ENCODE measurements at places on chromosomes 1 and 21.
A peak's percentile ranks its signal among the peaks of the same experiment; 100 is the strongest.

DNA sequence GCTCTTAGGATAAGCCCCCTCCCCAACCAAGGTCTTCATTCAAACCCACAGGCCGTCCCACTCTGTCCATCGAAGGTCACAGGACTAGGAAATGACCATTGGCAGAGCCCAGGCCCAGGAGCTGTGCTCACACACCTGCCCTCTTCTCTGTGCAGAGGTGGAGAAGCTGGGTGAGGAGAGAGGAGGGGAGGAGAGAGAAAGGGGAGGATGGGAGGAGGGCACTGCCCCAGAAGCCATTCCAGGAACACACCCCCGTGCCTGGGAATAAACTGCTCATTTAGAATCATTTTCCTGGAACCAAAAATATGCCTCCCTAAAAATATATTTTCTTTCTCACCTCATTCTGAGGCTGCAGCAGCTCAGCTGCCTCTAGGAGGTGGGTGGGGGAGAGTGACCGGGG, 6.4 kb upstream of the SDC3 start:
- no peak for DNase-seq

GRCh38 chr1:33300673-33301072, 20.2 kb downstream of the A3GALT2 start:
- DNase-seq: peak; percentile 80

GRCh38 chr1:21069549-21069948, 107.1 kb downstream of the EIF4G3 start:
- DNase-seq: peak; percentile 66

- no peak for DNase-seq
Measured at GRCh38 chr1:171334024-171334640, 20.1 kb downstream of the FMO4 start.

DNA sequence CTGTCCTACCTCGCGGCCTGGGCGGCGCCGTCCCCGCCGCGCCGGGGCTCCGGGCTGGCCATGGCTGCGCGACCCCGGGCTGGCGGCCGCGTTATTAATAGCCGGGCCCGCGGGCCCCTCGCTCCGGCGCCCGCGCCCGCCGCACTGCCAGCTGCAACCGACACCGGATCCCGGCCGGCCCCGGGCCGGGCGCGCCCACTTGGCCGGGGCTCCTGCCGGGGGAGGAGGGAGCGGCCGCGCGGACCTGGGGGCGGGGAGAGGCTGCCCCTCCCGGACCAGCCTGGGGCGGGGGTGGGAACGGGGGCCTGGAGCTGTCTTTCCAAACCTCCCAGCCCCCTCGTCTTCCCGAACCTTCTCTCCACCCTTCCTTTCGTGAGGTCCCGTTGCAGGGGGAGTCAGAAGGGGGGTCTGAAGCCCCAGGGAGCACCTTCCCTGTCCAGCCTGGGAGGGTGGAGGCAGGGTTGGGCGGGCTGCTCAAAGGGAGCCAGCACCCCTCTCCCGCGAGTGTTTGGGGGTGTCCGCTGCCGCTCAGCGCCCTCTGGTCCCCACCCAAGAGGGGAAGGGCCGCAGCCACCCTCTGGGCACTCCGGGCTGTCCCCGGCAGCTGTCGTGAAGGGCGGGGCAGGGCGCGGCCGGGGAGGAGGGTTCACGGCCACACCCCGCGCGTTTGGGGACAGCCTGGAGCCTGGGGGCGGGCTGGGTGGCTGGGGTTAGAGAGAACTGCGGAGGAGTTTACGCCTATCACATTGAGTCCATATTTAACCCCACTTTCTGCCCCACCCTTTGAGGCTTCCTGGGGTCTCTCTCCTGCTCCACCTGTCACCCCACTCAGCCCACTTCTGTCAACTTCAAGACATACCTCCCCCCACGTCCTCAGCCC, at the start of gene SYNC:
Gene SYNC (minus strand): TSS at position 172 of the 880 bp plus-strand sequence. CDS start 110 bp downstream, at position 62.
- peak; percentile 85 for DNase-seq

GRCh38 chr1:162165528-162165927, 96.0 kb downstream of the NOS1AP start:
- DNase-seq: no peak

DNA sequence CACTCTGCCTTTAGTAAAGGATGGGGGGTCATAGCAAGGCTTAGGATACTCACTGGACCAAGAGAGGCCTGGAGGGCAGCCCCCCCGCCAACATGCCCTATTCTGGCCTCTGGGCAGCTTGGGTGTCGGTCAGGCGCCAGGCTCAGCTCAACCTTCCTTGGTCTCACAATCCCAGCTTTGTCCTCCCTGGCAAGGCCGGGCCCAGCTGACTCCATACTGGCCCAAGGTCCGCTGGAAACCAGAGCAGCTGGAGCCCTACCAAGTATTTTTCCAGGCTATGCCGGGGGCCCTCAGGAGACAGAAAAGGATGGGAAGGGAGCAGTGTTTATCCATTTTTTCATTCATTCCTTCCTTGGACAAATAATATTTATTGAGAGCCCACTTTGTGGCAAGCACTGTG, 6.2 kb downstream of the FBXO2 start:
- DNase-seq: no peak

DNA sequence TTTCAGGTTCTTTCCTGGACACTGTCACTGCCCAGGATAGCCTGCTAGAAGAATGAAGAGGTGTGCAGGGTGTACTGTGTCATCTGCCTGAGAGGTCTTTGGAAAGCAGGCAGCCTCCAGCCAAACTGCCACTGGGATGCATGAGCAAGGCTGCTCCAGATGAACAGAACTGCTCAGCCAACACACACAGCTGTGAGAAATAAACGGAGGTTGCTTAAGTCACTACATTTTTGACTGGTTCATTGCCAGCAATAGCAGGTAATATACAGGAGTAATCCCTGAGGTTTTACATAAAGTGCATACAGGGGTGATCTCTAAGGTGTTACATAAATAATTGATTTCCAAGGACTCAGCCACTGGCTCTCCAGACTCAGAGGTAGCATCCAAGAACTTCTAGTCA, 516.9 kb downstream of the BRINP3 start:
- DNase-seq: no peak

- peak; percentile 23 for DNase-seq
Measured at GRCh38 chr1:215583185-215583749, 16.2 kb downstream of the KCTD3 start.

DNA sequence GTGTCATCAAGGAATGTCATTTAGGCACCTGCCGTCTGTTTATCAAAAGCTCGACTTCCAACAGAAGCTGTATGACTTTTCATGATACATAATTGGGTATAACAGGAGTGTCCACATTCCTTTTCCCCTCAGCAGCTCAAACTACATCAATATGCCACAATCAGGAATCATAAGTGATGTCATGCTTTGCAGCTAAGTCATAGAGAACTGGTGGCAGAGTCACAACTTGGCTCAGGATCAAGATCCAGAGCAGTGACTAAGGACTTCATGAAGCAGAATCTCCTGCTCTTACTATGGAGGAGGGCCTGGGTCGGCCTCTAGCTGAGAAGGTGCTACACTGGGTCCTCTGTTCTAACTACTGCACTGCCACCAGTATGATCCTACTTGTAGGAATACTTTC, 36.5 kb upstream of the AGBL4 start:
- peak; percentile 15 for DNase-seq

GRCh38 chr1:236035681-236036101, 29.2 kb downstream of the NID1 start:
- DNase-seq: peak; percentile 41

DNA sequence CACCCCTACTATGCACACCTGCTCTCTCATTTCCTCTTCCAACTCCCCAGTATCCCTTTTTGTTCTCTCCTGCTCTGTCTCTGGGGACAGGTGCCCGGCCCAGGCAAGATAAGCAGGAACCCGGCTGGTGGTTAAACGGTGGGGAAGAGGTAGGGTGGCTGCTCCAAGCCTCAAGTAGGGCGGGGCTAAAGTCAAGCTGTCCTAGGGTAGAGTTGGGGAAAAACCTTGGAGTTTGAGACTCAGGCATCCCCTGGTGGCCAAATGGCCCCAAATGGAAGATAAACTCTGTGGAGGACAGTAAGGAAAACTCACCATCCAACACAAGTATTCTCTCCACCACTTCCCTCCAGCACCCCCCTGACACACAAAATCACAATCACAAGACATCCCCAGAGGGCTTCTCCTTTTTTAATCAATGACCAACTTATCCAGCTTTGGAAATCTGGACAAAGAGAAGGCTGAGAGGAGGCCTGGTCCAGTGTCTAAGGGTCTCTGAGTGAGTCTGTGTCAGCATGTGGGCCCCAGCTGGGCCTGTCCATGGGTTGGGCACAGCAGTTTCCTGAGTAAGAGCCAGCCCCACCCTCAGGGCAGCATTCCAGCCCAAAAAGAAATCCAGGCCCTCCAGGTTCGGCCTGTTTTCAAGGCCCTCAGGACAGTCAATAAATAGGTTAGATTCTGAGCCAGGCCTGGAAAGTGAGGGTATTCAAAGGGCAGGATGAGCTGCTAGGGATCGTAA, 9.8 kb downstream of the POMGNT1 start:
- no peak for DNase-seq

- DNase-seq: peak; percentile 48
Measured at GRCh38 chr1:184060316-184060715, 8.8 kb downstream of the TSEN15 start.

GRCh38 chr1:19608232-19608631, 35.9 kb upstream of the NBL1 start:
- no peak for DNase-seq

- no peak for DNase-seq
Measured at GRCh38 chr1:43547538-43548072, 16.9 kb downstream of the PTPRF start.

GRCh38 chr1:171160211-171160610, 24.9 kb upstream of the FMO2 start:
- DNase-seq: no peak

DNA sequence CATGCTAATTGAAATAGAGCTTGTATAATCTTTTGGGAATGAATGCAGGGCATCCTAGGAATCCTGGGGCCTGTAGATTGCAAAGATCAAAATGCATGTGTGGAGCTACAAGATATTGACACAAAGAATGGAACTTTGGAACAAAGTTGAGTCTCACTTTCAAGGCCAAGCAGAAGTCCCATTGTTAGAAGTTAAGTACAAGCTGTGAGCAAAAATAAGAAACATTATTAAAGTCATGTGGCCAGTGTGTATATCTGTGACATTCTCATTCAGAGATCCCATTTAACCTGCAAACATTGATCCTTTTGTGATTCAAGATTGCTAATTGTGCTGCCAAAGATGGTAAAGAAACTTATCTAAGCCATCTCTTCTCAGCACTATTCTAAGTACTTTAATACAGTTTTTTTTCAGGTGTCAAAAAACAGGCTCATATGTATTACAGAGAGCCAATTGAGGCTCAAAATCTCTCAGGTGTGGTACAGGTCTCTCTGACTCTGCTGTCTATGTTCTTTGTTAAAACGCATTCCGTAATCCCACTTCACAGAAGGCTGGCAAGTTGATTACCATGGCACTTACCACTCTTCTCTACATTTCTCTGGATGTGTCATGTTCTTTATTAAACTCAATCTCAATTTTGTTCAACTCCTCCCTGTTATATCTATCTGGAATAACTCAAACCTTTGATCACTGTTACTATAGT, 704.4 kb upstream of the NEGR1 start:
- DNase-seq: no peak

DNA sequence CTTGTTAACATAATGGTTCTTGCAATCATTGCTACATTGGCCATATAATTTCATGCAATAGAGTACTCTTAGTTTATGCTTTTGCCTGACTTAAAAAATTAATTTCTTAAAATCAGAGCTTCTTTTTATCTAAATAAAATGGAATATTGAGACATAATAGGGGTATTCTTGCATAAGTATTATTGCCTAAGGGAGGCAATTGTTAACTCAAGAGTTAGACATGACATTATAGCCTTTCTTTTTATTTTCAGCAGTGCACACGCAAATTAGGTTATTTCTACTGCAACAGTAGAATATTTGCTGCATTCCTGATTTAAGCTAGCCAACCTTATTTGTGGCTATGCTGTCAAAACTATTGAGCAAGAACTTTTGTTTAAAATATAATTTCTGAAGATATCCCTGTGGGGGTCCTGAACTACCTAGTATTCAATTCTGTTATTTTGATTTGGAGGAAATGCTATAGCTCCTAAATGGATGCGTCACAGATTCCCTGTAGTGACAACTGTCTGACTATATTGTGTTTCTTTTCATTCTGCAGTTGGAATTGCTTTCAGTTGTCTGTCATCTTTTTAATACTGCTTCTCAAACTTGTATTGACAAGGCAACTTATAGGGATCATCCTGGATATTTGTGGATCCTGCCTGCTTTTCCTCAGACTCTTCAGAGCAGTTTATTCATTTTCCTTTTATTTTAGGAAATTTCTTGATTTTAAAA, 211.0 kb downstream of the PATJ start:
- DNase-seq: peak; percentile 30

- no peak for DNase-seq
Measured at GRCh38 chr1:63886340-63886739, 112.5 kb downstream of the ROR1 start.

GRCh38 chr1:201876148-201876818, 12.4 kb upstream of the SHISA4 start:
- no peak for DNase-seq

DNA sequence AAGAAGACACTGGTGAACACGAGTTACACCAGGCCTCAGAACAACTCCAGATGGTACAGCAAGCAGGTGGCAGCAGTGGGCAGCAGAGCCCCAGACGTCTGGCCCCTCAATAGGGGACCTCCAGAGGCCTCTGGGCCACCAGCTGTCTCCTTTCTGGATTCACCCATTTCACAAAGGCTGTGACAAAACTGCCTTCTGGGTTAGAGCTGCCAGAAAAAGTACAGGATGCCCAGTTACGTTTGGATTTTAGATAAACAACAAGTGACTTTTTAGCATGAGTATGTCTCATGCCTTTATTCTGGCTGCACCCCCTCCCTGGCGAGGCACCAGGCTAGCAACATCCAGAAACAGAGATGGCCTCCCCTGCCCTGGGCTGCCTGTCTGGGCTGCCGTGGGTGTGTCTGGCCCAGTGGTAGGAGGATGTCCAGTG, 30.1 kb downstream of the ITPKB start:
- DNase-seq: no peak

DNA sequence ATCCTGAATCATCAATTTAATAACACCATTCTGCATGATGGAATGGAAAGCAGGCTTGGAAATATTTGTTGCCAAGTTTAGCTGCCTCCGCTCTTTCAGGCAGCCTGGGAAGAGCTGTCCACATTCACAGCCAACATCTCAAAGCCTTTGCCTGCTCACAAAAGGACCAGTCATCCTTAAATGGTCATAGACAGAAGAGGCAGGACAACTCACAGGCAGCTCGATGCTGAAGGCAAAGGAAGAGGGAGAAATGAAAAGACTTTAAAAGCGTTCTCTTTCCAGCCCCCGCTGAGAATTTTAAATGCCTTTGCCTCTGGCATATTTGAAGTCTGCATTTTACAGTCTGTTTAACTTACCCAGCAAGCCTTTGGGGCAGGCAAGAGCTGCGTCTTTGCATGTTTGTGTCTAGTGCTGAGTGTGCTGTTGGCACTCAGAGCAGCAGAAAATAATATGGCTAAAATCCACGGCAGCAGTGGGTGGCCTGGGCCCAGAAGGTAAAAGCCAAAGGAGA, 68.9 kb downstream of the NMNAT2 start:
- peak; percentile 22 for DNase-seq

DNA sequence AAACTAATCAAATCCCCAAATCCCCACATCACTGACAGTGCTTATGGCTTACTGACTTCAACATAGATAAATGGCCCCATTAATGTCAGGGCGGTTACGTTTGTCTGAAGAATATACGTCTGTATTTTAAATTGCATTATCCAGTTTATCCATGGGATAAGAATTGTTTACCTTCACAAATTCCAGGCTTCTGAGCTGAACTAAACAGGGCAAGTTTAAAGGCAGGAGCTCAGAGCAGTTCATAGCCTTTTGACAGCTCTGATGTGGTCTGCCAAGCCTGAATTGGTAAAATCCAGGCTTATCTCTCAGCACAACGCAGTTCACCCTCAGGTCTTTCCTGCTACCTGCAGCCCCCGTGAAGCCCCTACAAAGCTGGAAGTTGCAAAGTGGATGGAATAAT, 79.5 kb upstream of the GREM2 start:
- no peak for DNase-seq

- DNase-seq: no peak
Measured at GRCh38 chr1:215306426-215306825, 223.9 kb downstream of the KCNK2 start.
